ENCODE measurements at places on chromosomes 1 and 21.

- no peak for DNase-seq
Observed at GRCh38 chr1:196302981-196303380, 305.3 kb downstream of the KCNT2 start.

- DNase-seq, result peak; percentile 13
Observed at GRCh38 chr21:41258617-41259016, 58.0 kb upstream of the FAM3B start.

GRCh38 chr1:20279509-20279908, 11.2 kb upstream of the VWA5B1 start:
- peak; percentile 86 for DNase-seq

DNA sequence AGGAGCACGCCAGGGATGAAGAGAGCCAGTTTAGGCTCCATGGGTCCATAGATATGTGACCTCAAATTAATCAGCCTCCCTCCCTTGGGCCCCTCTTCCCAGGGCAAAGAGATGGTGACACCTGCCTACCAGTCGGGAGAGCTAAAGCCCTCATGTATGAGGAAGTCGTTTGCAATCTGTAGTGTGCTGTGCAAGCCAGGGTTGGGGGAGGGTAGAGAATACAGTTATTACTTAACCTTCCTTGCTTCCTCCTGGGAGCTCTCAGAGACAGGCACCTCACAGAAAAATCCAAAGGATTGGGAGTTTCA, 4.0 kb downstream of the PGLYRP4 start:
- DNase-seq, result no peak

- DNase-seq, result peak; percentile 59
Observed at GRCh38 chr1:44616991-44617702, 57.1 kb downstream of the TMEM53 start.

- DNase-seq, result no peak
Observed at GRCh38 chr1:222104694-222105392, 363.0 kb upstream of the DUSP10 start.

DNA sequence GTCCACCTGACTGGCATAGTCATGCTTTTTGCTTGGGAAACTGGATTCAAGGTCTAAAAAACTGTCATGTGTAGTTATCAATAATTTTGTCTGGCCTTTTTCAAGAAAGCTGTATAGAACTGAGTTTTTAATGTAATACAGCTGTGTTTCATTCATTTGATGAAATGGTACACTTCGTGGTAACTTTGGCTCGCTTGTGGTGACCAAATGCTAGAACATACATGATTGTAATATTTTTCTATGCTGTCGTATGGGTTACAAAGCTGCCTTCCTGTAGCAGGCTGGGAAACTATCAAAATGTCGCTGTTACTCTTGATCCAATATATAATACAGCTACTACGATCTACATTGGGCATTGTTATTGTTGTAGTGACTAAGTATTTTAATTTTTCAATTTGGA, 2.1 kb downstream of the LRRC42 start:
- DNase-seq, result no peak

GRCh38 chr1:22711071-22711470, 432 bp downstream of the EPHB2 start:
- no peak for DNase-seq

- no peak for DNase-seq
Observed at GRCh38 chr1:27435566-27436203, 43.3 kb downstream of the GPR3 start.

DNA sequence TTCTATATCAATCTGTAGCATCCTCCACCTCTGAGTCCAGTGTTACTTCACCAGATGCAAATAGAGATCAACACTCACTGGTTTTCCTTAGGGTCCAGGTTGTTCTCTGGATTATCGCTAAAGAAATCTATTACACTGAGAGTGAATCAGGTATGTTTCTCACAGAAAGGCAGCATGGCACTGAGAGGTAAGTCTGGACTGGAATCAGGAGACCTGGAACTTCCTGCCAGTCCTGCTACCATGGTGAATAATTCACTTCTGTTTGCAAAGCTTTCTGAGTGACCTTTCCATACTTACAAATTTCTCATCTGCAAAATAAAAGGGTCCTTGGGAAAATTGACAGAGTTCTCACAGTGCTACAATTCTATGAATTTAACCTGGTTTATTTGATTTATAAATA, 1583.3 kb downstream of the MRPL39 start:
- DNase-seq, result no peak

GRCh38 chr1:38183096-38183495, 136.5 kb upstream of the POU3F1 start:
- no peak for DNase-seq

DNA sequence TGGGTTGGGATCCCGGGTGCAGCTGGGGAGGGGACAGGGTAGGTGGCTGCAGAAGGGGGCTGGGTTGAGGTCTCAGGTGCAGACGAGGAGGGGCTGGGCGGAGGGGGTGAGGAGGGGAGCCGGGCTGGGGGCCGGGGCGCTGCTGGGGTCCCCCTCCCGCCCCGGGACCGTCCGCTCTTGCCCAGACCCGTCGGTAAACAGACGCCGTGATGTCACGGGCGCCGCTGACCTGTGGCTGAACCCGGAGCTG, 22.3 kb downstream of the DHRS3 start:
- no peak for DNase-seq

DNA sequence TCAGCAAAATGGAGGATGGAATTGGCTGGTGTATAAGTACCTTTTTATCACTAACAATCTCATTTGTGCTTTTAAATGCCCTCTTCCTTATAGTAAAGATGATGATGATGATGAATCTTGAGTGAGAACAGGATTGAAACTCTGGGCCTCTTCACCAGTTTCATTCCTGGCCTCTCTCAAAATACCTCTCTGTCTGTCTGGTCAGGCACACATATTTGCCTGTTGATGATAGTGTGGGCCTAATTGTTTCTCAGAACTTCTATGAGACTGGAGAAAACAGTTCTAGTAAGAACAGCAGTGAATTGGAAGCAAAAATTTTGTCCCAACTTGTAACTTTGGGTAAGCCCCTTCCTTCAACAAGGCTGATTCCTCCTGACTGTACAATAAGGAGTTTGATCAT, 94.4 kb upstream of the RGS4 start:
- no peak for DNase-seq

- DNase-seq, result no peak
Observed at GRCh38 chr1:44283524-44284173, 70.4 kb downstream of the DMAP1 start.

- no peak for DNase-seq
Observed at GRCh38 chr1:154429118-154429517, 24.0 kb downstream of the IL6R start.

- peak; percentile 81 for DNase-seq
Observed at GRCh38 chr1:201763455-201764140, 65.4 kb upstream of the IPO9 start.

- DNase-seq, result no peak
Observed at GRCh38 chr1:29392486-29393450, 156.4 kb downstream of the PTPRU start.

- DNase-seq, result peak; percentile 20
Observed at GRCh38 chr21:24727803-24728440, 879.4 kb downstream of the MRPL39 start.

GRCh38 chr1:227948493-227949260, 945 bp upstream of the WNT9A start:
- DNase-seq, result no peak

- no peak for DNase-seq
Observed at GRCh38 chr1:157101149-157101548, 1.5 kb upstream of the ETV3L start.

- DNase-seq, result no peak
Observed at GRCh38 chr1:92085727-92086126, 5.6 kb downstream of the BTBD8 start.

GRCh38 chr1:25807480-25808390, 7.7 kb downstream of the SELENON start:
- no peak for DNase-seq

GRCh38 chr1:22677931-22678896, 25.2 kb downstream of the C1QB start:
- no peak for DNase-seq

DNA sequence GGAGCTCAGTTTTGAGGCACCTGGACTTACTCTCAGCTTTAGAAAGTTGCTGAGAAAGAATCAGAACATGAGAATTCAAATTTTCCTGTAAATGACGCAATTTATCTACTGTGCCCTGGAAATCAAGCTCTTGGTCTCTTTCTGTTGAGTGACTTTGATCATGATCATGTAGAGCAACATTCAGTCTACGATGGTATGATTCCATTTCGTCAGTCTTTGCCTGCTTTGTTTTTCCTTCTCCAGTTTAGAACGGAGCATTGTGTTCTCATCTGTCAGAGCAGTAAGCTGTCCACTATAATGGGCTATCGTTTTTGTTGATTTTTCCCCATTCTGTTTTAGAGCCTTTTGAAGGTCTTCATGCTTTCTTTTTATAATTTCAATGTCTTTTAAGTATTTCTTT, 20.7 kb downstream of the SFT2D2 start:
- DNase-seq, result no peak

DNA sequence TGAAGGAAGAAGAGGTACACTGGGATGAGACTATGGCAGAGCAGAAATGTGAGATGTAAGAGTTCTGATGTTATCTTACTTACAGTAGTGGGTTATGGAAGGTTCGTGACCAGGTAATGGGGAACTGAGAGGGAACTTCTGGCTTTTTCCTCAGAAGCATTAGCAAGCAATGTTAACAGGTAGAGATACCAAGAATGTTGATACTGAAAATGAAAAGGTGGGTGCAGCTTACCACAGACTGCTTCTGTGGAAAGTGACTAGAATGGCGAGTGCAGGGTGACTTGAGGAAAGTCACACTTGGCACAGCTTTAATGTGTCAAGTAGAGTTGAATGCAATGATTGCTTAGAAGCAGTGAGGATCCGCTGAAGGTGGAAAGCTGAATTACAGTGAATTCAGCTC, 70.8 kb downstream of the PLA2G4A start:
- DNase-seq, result no peak

DNA sequence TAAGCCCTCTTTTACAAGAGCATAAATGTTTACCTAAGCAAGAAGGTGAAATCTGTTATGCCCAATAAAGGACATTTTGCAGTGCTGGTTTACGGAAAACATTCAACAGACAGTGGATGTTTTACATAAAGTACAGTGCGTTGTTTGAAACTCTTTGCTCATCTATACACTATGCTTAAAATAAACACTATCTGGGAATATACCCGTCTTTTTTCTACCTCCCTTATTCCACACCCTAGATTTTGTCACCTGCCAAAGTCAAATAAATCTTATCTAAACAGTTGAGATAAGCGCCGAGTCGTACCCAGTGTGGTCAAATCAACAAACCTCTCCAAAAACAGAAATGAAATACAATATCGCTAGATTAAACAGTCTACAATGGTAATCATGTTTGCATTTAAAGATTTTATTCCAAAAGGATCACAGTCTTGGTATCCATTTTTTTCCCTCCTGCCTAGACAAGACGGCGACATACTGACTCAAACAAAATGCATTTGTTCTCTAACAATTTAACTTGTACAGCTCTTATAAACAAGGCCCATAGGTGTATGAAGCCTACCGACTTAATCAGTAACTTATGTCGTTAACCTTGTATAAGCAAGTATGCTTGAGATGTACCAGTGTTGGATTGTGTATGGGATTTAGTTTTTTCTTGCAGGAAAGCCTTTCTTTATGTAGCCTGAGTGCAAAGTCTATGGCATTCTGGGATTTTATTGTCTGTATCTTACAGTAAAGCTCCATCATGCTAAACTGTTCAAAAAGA, 189.1 kb downstream of the FMN2 start:
- DNase-seq, result no peak

- DNase-seq, result no peak
Observed at GRCh38 chr1:6265151-6265550, 4.3 kb upstream of the GPR153 start.

GRCh38 chr1:54989473-54989872, 9.0 kb downstream of the TMEM61 start:
- DNase-seq, result no peak

DNA sequence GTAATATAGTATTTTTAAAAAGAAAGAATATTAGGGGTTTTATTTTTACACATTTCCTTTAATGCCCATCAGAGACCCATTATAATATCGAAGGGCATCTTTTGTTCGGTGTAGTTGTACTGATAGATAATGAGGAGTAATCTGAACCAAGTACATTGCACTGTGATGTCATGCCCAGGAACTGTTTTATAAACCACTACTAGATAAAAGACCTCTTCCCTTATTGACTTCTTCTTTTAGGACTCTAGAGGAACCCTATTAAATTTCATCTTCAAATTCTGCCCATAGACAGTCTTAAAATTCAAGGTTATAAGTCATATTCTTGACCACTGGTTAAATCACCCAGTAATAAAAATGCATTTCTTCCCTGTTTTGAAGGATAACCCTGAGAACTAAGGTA, 206.5 kb downstream of the NRIP1 start:
- DNase-seq, result no peak

DNA sequence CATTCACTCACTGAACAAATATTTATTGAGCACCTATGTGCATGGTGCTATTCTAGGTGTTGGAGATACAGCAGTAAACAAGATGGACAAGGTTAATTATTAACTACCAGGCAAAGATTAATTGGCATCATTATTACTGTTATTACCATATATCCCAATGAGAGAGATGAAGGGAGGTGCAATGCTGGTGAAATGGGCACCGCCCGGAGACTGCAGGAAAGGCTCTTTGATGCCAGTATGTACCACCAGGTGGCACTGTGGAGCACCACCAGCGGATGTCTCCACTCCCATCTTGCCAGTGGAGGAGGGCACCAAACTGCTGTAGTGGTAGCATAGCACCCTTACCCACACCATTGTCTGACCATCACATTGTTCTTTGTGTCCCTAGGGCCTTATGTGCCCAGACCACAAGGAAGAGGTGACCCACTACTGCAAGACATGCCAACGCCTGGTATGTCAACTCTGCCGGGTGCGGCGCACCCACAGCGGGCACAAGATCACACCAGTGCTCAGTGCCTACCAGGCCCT, 3.0 kb downstream of the TRIM46 start:
- peak; percentile 62 for DNase-seq

DNA sequence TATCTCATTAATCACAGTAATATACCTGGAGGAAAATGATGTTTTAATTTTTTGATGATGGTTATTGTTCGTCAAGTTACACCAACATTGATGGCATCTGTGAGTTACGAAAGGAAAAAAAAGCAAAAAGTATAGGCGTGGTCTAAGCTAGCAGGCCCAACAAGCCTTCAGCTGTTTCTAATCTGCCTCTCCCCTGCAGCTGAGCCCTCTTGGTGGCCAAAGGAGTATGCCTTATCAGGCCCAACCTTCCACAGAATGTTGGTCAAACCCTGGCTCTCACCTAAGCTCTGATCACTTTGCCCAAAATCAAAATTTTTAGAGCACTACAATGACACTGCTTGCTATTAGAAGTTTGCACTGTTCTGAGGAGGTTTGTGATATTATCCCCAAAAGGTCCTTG, 4.9 kb downstream of the C1orf105 start:
- no peak for DNase-seq

Measured in fibroblast of skin of right quadriceps (primary cell).